ENCODE measurements at places on chromosomes 2 and 18.

GRCh38 chr18:12079491-12080237 is 14.0 kb upstream of the ANKRD62 start:
- DNase-seq, result no peak

DNA sequence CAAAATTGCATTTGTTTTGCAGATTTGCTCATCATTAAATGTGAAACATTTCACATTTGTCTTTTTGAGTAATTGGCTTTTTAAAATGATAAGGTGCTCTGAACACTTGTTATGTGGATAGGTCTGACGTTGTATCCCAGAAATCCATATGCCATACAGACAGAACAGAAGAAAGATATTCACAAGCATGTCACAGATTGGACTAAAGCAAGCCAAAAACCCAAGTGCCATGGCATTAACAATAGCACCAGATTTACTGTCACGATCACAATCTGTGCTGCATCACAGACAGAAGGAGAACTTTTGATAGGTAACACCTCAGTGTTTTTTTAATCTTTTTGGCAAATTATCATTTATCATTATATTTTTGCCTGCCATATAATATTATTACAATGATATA is 272.6 kb downstream of the ARHGAP15 start:
- no peak for DNase-seq

- peak; percentile 8 for DNase-seq
Observed at GRCh38 chr2:240603846-240604245, 17.3 kb downstream of the CAPN10 start.

- no peak for DNase-seq
Observed at GRCh38 chr2:85057226-85057962, 75.8 kb upstream of the TCF7L1 start.

GRCh38 chr2:64487256-64488049 is 33.5 kb downstream of the LGALSL start:
- no peak for DNase-seq

GRCh38 chr2:145800151-145801091 is 1280.5 kb upstream of the ZEB2 start:
- DNase-seq, result no peak

All from posterior cingulate gyrus (tissue), 11 donors.